Activated B cell treated with CpG ODN at 0.5 μM for 24 hours (primary cell): ENCODE measurements at places on chromosomes 2 and 18.

DNA sequence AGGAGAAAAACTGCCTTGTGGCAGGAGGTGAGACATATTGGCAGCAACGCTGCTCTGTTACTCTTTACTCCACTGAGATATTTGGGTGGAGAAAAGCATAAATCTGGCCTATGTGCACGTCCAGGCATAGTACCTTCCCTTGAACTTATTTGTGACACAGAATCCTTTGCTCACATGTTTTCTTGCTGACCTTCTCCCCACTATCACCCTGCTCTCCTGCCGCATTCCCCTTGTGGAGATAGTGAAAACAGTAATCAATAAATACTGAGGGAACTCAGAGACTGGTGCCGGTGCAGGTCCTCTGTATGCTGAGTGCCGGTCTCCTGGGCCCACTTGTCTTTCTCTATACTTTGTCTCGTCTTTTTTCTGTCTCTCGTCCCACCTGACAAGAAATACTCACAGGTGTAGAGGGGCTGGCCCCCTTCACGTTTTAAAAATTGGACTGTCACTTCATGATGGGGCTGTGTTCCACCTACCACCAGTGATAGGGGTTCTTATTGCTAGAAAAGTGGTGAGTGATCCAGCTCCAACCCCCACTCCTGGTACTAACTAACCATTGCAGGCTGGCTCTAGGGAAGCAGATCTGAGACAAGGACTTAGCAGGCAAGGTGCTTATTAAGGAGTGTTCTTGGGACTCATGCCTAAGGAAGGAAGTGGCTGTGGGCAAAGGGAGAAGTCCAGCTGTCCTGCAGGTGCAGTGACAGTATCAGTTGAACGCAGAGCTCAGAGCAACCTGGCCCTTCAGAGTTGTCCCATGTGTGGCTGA lies 51.7 kb downstream of the LONRF2 start:
- H3K4me3 ChIP-seq: no peak overlapping the region
- no peak overlapping the region for H3K27ac ChIP-seq
- H3K4me1 ChIP-seq: peaks cover 9% of the 10 kb centered on the region
- H3K27me3 ChIP-seq: no peaks in the 10 kb centered on the region

DNA sequence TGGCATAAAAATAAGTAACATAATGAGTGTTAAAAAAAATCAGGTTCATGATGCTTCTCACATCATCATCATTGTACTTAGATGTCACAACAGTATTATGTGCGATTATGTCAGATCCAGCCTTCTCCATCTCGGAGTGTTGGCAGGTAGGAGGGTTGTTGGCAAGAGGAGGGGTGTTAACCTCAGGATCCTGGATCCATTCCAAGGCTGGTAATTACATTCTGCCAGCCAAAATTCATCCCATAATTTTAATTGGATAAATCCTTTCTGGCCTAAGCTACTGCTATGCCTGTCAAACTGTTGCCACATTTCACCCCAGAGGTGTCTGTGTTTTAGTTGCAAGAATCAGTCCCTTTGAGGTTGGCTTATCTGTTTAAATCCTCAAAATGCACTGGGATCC lies 891 bp upstream of the FTCDNL1 start:
- DNase-seq: no peak
- peaks cover 11% of the 10 kb centered on the region for H3K4me1 ChIP-seq
- H3K27me3 ChIP-seq: peaks cover 3% of the 10 kb centered on the region

- H3K4me3 ChIP-seq: no peak overlapping the region
- no peaks in the 10 kb centered on the region for H3K4me1 ChIP-seq
These were observed 4.4 kb downstream of the CCL20 start for GRCh38 chr2:227817850-227818674.

DNA sequence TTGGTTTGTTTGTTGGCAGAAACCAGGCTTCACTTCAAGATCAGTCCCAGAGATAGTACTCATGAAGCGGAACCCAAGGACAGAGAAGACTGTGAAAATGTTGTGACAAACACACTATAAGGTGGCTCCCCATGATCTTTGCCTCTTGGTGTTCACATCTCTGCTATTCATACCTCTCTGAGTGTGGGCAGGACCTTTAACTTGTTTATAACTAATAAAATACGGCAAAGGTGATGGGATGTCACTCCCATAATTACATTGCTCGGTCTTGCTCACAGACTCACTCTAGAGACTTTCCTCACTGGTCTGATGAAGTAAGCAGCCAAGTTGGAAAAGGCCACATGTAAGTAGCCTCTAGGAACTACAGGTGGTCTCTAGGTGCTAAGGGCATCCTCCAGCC lies 30.6 kb upstream of the UGP2 start:
- no peak overlapping the region for H3K27ac ChIP-seq
- no peak overlapping the region for H3K4me3 ChIP-seq
- DNase-seq: no peak
- no peaks in the 10 kb centered on the region for H3K27me3 ChIP-seq

DNA sequence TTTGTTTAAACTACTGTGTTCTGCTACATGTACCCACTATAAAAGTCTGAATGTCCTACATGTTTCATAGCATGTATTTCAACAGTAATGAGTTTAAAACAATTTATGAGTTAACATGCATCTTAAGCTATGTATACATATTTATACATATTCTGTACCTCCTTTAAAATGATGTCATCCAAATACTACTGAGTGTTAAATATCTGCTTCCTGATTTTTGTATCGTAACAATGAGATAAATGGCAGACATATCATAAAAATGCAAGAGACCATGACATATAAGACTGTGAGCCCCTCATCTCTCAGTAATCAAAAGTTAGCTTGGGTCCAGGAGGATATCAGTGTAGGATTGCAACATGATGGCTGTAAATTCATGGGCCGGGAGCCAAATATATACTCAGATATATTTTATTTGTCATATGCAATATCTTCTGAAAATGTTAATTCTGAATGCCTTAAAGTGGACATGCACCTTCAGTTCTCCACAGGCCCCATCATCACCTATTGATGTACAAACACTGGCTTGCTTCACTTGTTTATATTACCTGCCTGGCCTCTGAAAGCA lies 3.6 kb downstream of the COL5A2 start:
- no peak overlapping the region for H3K27ac ChIP-seq
- DNase-seq: no peak
- H3K4me3 ChIP-seq: no peak overlapping the region

GRCh38 chr2:159163930-159164329 lies 122.6 kb downstream of the WDSUB1 start:
- H3K4me1 ChIP-seq: peaks cover 13% of the 10 kb centered on the region
- H3K4me3 ChIP-seq: no peak overlapping the region
- no peak overlapping the region for H3K27ac ChIP-seq

DNA sequence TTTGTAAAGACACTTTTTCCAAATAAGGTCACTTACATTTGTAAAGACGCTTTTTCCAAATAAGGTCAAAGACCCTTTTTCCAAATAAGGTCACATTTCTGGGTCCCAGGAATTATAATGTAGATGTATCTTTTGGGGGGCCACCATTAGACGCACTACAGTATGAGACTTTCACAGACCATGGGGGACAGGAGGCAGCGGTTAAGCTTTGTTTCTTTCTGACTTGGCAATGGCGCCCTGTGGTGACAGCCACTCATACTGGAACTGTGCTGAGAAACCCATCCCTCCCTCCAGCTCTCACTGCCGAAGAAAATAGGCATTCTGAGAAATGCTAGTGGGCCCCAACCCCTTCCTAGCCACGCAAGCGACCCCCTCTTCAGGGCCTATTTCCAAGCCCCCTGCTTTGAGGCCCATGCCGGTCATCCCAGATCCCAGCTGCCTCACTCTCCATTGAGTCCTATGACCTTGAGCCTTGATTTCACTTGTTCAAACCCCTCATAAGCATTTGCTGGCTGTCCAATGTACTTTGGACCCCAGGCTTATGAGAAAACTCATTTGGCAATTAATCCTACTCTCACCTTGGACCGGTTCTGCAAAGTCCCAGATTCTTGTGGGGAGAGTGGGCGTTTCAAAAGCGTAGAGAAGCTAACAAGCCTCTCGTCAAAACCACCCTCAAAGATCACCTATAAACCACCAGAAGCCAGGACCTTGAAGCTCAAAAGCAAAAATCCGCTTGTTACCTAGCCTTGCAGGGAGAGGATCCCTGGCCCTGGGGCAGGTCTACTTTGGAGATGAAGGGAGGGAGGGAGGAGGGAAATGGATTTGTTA lies 11.3 kb upstream of the SPATA3 start:
- peaks cover 1% of the 10 kb centered on the region for H3K27me3 ChIP-seq
- H3K27ac ChIP-seq: peak overlapping the region; percentile 54
- no peak for DNase-seq
- no peaks in the 10 kb centered on the region for H3K36me3 ChIP-seq
- H3K4me3 ChIP-seq: no peak overlapping the region

DNA sequence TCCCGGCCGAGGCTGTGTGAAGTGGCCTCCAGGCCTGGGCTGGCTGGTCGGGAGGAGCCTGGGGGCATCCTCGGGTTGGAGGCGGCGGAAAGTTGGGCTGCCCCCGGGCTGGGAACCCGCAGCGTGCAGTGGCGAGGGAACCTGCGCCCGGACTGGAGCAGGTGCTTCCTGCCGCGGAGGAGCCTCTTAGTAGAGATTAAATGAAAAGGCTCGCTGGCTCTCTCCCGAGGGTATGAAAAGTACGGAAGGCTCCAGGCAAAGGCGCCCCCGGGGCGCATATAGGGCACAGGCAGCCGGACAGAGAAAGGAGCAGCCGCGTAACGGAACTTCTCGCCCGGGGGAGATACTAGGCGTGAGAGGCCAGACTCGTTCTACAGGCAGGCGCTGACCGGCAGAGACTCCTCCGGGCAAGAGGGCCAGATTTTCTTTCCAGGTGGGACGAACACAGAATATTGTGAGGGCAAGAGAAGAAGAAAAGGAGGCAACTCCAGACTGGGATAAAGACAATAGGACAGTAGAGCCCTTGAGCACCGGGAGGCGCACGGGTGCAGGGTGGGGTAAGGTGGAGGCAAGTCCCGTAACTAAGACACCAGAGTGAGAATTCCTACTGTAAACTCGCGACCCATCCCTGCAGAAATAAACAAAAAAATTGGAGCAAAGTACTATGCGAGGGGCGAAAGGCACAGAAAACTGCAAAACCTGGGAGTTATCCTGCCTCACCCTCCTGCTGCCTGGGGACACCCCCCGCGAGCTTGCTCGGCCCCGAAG lies 816 bp downstream of the CDH2 start:
- peaks cover 18% of the 10 kb centered on the region for H3K4me1 ChIP-seq
- H3K36me3 ChIP-seq: no peaks in the 10 kb centered on the region
- H3K27ac ChIP-seq: no peak overlapping the region
- peaks cover 49% of the 10 kb centered on the region for H3K27me3 ChIP-seq
- DNase-seq: no peak
- peak overlapping the region; percentile 50 for H3K4me3 ChIP-seq

DNA sequence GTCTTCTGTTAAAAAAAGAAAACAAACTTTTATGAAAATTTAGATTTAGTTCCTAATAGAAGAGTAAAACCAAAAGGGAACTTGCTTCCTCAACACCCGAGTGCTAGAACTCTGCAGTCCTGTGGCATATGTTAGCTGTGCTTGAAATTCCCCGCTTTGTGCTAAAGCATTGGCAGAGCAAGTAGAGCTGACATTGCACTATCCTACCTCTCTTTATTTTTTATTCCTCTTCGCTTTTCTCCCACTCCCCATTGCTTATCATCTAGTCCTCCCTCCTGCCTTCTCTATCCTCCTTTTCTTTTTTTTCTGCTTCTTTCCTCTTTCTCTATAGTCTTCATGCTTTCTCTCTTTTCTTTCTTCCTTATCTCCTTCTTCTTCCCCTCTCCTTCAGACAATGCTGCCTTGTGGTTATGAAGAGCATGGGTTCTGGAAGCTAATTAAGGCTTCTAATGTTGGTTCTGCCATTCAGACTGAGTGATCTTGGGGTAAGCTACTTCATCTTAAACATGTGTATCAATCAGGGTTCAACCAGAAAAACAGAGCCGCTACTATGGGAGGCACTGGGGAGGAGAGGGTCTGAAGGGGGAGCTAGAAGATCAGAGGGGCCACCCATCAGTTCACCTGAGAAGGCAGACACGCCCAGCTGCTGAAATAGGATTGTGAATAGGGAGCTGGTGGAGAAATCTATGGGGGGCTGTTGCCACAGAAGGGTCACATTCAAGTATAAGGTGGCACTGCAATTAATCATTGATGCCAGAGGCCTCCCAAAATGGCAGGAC lies 31.4 kb upstream of the PELI1 start:
- no peak overlapping the region for H3K27ac ChIP-seq
- no peak overlapping the region for H3K4me3 ChIP-seq
- no peaks in the 10 kb centered on the region for H3K36me3 ChIP-seq

GRCh38 chr2:36068086-36068485 lies 287.5 kb upstream of the CRIM1 start:
- H3K36me3 ChIP-seq: no peaks in the 10 kb centered on the region
- H3K4me1 ChIP-seq: no peaks in the 10 kb centered on the region
- no peak overlapping the region for H3K4me3 ChIP-seq

GRCh38 chr2:83069724-83070123 lies 1389.4 kb downstream of the SUCLG1 start:
- DNase-seq: no peak
- no peaks in the 10 kb centered on the region for H3K4me1 ChIP-seq
- no peak overlapping the region for H3K4me3 ChIP-seq
- H3K27ac ChIP-seq: no peak overlapping the region

DNA sequence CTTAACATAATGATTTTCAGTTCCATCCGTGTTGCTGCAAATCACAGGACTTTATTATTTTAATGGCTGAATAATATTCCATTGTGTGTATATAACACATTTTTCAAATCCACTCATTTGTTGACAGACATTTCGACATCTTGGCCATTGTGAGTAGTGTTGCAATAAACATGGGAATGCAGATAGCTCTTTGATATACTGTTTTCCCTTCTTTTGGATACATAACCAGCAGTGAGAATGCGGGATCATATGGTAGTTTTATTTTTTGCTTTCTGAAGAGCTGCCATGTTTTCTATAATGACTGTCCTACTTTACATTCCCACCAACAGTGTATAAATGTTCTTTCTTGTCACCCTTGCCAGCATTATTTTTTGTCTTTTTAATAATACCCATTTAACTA lies 420.3 kb upstream of the CHAC2 start:
- H3K27me3 ChIP-seq: peaks cover 2% of the 10 kb centered on the region
- H3K4me1 ChIP-seq: no peaks in the 10 kb centered on the region
- H3K27ac ChIP-seq: no peak overlapping the region
- H3K36me3 ChIP-seq: no peaks in the 10 kb centered on the region

GRCh38 chr2:8485736-8486135 lies 196.1 kb upstream of the ID2 start:
- no peak overlapping the region for H3K27ac ChIP-seq
- no peaks in the 10 kb centered on the region for H3K36me3 ChIP-seq
- H3K27me3 ChIP-seq: peaks cover 81% of the 10 kb centered on the region
- no peak for DNase-seq
- H3K4me3 ChIP-seq: no peak overlapping the region

DNA sequence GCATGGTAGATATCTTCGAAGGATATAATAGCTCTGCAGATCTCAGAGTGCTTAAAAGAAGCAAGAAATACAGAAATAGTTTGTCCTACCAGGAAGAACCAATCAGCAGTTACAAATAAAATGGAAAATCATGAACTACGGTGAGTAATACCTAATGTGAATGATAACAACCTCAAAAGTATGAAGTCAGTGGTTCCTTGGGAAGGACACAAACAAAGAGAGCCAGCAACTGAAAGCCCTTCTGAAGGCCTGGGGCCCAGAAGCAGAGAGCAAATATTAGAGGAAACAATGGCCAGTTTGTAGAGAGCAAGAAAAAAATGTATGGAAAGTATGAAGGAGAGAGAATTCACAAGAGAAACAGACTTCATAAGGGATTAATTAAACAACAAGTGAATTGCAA lies 226.8 kb upstream of the CHST9 start:
- H3K4me3 ChIP-seq: no peak overlapping the region
- H3K36me3 ChIP-seq: no peaks in the 10 kb centered on the region
- no peaks in the 10 kb centered on the region for H3K27me3 ChIP-seq
- DNase-seq: no peak
- H3K27ac ChIP-seq: no peak overlapping the region
- no peaks in the 10 kb centered on the region for H3K4me1 ChIP-seq
